ENCODE measurements at places on chromosomes 2 and 18.

- DNase-seq: no peak
These were observed 270.9 kb upstream of the SKOR2 start for GRCh38 chr18:47522359-47522758.

GRCh38 chr2:127950264-127950663 lies 64.5 kb upstream of the AMMECR1L start:
- no peak for DNase-seq

DNA sequence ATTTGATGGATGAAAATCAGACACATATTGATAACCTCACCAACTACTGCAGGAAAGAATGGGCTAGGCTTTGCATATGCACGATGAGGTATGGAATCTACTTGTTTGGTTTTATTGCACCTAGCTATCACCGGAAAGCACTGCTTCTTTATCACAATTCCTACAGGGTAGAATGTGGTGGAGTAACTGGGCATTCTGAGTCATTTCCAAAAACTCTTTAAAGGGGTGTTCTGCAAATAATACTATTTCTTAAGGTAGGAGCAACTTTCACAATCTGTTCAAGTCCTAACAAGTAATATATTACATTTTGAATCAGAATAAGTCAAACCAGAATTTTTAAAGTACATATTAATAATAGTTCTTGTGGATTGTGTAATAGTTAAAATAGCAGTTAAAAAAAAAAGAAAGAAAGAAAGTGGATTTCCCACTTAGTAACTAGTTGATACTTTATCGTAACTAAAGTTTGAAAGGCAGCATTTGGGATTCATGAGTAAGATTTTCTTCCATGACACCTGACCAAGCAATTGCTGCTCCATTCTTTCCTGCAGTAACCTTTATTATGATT lies 40.5 kb downstream of the INO80C start:
- no peak for DNase-seq

- no peak for DNase-seq
These were observed 23.2 kb downstream of the PRKD3 start for GRCh38 chr2:37301408-37301807.

GRCh38 chr2:64025741-64026140 lies 6.5 kb upstream of the VPS54 start:
- no peak for DNase-seq

- no peak for DNase-seq
These were observed 249.4 kb upstream of the SOX11 start for GRCh38 chr2:5442736-5443135.

DNA sequence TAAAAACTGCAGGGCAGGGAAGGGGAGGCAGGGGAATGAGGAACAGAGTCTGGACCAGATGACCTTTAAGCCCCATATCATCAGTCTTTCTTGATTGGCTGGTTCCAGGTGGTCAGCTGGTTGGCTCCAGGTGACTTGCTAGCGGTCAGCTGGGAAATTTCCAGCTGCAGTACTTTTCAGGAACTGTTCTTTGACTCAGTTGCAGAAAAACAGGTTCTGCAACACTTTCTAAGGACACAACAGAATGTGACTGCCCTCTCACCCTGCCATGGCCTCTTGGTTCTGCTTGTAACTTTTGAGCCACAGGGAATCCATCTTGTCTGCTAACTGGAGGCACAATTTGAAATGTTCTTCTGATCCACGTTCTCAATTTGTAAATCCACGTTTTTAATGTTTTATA lies 278.3 kb upstream of the LRATD1 start:
- DNase-seq: no peak

- no peak for DNase-seq
These were observed 187.7 kb downstream of the HDAC4 start for GRCh38 chr2:239212929-239213642.

DNA sequence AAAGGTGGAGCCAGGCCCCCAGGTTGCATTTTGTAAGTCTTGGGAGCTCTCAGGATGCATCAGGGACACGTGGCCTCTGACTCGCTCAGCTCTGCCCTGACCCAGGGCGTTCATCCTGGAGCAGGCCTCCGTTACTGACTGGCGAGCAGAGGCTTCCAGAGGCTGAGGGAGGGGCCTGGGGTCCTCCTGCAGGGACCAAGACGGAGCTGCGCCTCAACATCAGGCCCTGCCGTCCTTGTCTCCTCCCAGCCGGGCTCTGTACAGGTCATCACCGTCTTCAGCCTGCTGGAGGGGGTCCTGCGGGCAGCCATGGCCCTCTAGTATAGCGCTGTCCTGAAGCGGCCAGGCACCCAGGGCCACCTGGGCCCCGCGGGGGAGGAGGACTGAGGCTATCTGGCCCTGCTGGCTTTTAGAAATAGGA lies 10.2 kb upstream of the ALPP start:
- no peak for DNase-seq

DNA sequence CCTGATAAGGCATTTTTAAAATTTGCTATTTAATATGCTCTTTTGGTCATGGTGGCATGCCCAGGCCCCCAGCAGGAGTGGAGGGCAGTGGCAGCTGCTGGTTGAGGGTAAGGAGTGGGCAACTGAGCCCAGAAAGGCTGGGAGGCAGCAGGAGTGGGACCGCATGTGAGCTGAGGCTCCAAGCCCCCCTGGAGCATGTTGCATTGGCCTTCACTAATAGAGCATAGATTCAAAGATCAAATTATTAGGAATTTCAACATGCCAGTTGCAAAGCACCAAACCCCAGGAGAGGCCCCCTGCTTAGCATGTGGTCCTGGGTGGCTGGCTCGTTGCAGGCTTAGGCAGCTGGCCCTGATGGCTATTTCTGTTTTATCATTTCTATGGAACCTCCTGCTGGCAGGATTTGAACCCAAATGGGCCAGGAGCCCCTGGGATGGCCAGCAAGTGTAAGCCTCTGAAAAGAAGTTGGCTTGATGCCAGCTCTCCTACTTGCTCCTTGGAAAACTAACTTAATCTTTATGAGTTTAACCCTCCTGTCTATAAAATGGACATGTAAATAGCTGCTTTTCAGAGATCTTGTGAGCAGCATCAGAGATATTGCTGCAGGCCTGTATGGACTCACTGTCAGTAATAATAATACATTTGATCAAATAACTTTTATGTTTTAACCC lies 42.1 kb upstream of the TMEM131 start:
- no peak for DNase-seq

DNA sequence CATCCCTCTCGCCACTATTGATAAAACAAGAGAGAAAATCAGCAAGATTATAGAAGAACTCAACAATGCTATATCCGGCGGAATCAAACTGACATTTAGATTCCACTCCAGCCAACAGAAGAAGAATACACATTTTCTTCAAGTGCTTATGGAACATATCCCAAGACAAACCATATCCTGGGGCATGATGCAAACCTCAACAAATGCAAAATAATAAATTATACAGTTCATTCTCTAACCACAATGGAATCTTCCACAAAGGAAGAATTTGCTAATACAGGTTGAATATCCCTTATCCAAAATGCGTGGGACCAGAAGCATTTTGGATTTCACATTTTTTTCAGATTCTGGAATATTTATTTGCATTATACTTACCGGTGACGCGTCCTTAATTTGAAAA lies 51.4 kb upstream of the YPEL5 start:
- no peak for DNase-seq

DNA sequence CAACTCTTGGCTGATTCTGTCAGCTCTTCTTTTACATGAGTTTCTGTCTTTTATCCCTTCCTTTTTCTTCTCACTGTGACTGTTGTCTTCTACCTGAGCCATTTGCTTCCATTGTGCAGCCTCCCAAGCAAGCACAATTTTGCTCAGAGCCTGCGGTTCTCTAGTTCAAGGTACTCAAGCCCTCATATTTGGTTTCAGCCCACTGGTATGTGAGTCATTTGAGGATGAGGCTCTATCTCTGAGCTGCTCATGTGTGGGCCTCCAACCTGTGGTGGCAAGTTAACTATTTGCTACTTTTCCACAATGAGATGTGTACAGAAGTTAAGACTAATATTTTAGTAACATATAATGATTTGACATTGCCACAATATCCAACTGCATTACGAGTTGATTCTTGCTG lies 183.0 kb downstream of the PHLPP1 start:
- no peak for DNase-seq

- no peak for DNase-seq
These were observed 1217.0 kb upstream of the ZEB2 start for GRCh38 chr2:145736871-145737270.

DNA sequence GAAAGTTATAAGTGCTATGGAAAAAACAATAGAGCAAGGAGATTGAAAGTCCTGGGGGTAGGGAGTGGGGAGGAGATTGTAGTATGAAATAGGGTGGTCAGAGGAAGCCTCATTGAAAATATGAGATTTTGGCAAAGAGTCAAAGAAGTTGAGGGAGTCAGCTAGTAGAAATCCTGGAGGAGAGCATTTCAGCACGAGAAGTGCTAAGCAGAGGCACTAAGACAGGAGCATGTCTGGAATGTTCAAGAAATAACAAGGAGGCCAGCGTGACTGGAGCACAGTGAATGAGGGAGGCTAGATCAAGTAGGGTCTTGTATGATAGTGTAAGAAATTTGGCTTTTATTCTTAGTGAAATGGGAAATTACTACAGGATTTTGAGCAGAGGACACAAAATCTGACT lies 2.1 kb upstream of the TSPYL6 start:
- DNase-seq: no peak

GRCh38 chr18:55534547-55534946 lies 53.4 kb downstream of the TCF4 start:
- no peak for DNase-seq

- DNase-seq: no peak
These were observed 18.3 kb downstream of the MLPH start for GRCh38 chr2:237505188-237505939.

GRCh38 chr2:31387850-31388249 lies 26.7 kb downstream of the XDH start:
- DNase-seq: no peak

- no peak for DNase-seq
These were observed 82.9 kb downstream of the DNAH7 start for GRCh38 chr2:195985741-195986140.

DNA sequence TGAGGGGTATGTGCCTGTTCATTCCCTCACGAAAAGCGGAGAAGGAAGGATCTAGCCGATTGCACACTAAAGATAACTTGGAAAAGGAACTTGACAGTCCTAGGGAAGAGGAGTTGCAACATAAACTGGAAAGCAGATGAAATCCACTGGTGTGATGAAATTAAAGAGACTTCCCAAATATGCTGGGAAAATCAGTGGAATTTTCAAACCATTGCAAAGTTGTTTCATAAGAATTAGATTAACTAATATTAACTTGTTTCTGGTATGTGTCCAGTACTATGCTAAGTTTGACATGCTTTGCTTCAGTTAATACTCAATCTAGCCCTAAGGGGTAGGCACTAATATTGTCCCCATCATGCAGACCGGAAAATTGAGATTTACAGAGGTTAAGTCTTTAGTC lies 222.7 kb downstream of the IKZF2 start:
- no peak for DNase-seq

DNA sequence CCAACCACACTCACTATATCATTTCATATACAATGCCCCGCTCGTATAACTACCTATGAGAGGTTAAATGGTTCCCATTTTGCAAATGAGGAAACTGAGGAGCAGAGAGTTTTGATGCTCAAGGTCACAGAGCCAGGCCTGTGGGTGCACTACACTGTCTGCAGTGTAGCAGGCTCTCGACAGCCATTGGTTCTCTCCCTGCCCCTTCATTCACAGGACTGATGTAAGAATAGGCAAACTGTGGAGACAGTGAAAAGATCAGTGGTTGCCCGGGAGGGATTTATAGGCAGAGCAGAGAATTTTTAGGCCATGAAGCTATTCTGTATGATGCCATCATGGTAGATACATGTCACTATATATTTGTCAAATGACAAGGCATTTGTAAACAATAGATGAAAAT lies 39.0 kb upstream of the LBH start:
- no peak for DNase-seq

DNA sequence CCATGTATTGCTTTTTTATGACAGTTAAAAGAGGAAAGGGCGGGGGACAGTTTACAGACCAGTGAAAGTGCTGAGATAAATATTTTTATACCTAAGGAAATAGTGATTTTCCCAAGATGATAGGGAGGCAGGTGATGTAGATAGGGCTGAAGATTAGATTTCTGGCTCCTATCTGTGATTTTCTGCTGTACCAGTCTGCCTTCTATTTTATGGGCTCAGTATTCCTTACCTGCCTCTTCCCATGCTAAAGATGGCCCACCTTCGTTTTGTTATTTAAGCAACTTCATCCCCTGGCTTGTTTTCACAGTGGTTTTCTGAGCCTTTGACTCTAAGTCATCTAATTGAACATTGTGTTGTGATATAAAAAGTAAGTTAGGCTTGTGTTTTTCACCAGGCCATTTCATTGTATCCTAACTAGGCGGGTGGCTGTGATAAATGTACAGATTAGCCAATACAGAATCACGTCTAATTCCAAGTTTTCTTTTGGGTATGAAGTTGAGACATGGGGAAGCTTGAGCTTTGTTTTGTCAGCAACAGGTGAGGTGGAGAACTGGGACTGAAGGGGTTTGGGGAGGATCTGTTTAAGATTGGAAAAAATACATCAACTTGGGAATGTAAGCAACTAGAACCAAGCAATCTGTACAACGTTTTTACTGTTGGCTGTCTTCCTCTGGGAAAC lies 5.2 kb downstream of the RPL37A start:
- no peak for DNase-seq

- DNase-seq: no peak
These were observed 36.7 kb upstream of the RPE start for GRCh38 chr2:209965723-209966122.

- DNase-seq: no peak
These were observed 1441.6 kb downstream of the SUCLG1 start for GRCh38 chr2:83017366-83018090.

GRCh38 chr2:23469142-23469540 lies 84.2 kb downstream of the KLHL29 start:
- DNase-seq: no peak

- no peak for DNase-seq
These were observed 49.6 kb upstream of the SLC5A7 start for GRCh38 chr2:107936433-107937359.

DNA sequence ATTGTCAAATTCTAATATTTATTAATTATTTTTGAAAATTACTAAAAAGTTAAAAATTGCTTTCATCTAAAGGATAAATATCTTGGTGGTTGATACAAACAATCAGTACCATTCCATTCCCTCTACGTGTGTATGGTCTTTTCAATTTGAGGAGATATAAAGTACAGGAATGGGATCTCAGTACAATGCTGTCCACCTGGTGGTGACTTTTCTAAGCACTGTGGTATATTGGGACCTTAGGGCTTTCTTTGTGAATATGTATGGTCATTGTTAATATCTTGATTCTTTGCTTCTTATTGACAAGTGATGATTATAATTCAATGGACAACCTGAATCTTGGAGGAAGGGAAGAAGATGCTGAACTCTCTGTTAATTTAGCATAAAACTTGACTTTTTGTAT lies 83.1 kb downstream of the NBEAL1 start:
- no peak for DNase-seq
